Thymus (tissue), 14 donors: ENCODE measurements at places on chromosomes 13 and 19. TPM values are rescaled to one million over a fixed set of nuclear protein-coding genes. Genes with fewer than 3 reads are reported as not detected.

Gene ZNF709
- polyA plus RNA-seq = 2.2 TPM

Gene SLC10A2
- polyA plus RNA-seq = 0.07 TPM

Gene CCNE1
- polyA plus RNA-seq = 3.4 TPM

Gene FPR1
- polyA plus RNA-seq = 4.7 TPM

Gene ZNF132
- polyA plus RNA-seq = 1.6 TPM

Gene KCNN4
- polyA plus RNA-seq = 22.9 TPM

Gene RPL36
- 1,924 TPM for polyA plus RNA-seq

Gene PIP5K1C
- 14.0 TPM for polyA plus RNA-seq

Gene SULT2B1
- 4.3 TPM for polyA plus RNA-seq

Gene ATP8B3
- 3.6 TPM for polyA plus RNA-seq

Gene GIPC3
- 0.91 TPM for polyA plus RNA-seq

Gene ADAMTSL5
- 0.21 TPM for polyA plus RNA-seq

Gene DMKN
- polyA plus RNA-seq = 175 TPM

Gene CGB1
- polyA plus RNA-seq = not detected

Gene MYO16
- 0.16 TPM for polyA plus RNA-seq

Gene RFPL4AL1
- polyA plus RNA-seq = 0.05 TPM

Gene DAND5
- polyA plus RNA-seq = 0.09 TPM

Gene SHD
- polyA plus RNA-seq = 0.57 TPM

Gene GPR12
- 0.02 TPM for polyA plus RNA-seq

Gene CGB2
- 0.11 TPM for polyA plus RNA-seq

Gene LGALS14
- polyA plus RNA-seq = 2.0 TPM

Gene PGLYRP1
- polyA plus RNA-seq = 0.37 TPM

Gene CEACAM1
- polyA plus RNA-seq = 2.0 TPM

Gene CPB2
- 0.16 TPM for polyA plus RNA-seq

Gene RFPL4A
- polyA plus RNA-seq = 0.23 TPM

Gene RHPN2
- 4.8 TPM for polyA plus RNA-seq

Gene ANO8
- 13.5 TPM for polyA plus RNA-seq

Gene IRGC
- 0.02 TPM for polyA plus RNA-seq

Gene TUBB4A
- 1.1 TPM for polyA plus RNA-seq

Gene IZUMO2
- not detected for polyA plus RNA-seq

Gene MRPL34
- polyA plus RNA-seq = 123 TPM

Gene TPRX2
- polyA plus RNA-seq = not detected

Gene IL17D
- polyA plus RNA-seq = 0.52 TPM

Gene KASH5
- polyA plus RNA-seq = 0.09 TPM

Gene PRSS57
- polyA plus RNA-seq = 1.1 TPM

Gene MATK
- polyA plus RNA-seq = 16.2 TPM

Gene ZNF837
- 2.9 TPM for polyA plus RNA-seq

Gene ZNF540
- polyA plus RNA-seq = 7.5 TPM

Gene ERICH4
- polyA plus RNA-seq = 0.05 TPM

Gene CNFN
- polyA plus RNA-seq = 32.7 TPM

Gene CAPN12
- polyA plus RNA-seq = 6.5 TPM

Gene ZNF253
- polyA plus RNA-seq = 9.3 TPM

Gene CLDN10
- polyA plus RNA-seq = 1.1 TPM

Gene LAIR1
- polyA plus RNA-seq = 128 TPM

Gene POU4F1
- polyA plus RNA-seq = 2.0 TPM

Gene N4BP2L1
- 75.7 TPM for polyA plus RNA-seq

Gene CABP5
- polyA plus RNA-seq = 0.05 TPM

Gene CCNA1
- polyA plus RNA-seq = 3.4 TPM
